ENCODE measurements at places on chromosomes 6 and 20.
A peak's percentile ranks its signal among the peaks of the same experiment; 100 is the strongest.

GRCh38 chr6:144823131-144823530 lies 538.0 kb downstream of the UTRN start:
- DNase-seq: no peak

GRCh38 chr6:106275692-106276091 lies 49.9 kb downstream of the ATG5 start:
- peak; percentile 66 for DNase-seq

DNA sequence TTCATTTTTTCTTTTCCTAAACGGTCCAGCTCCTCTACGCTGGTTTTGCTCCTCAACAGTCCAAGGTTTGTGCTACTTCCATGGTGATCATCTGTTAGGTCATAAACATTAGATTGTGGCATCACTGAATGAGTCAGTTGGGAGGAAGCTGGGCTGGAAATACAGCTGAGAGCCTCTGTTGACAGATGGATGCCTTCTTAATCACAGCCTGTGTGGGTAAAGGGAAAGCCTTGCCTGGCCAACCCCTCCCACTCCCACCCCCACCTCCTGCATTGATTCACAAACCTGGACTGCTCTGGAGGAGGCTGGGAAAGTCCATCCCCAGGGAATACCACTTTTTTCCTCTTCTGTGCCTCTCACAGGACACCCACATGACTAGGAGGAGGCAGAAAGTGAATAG lies 180.6 kb upstream of the CCN2 start:
- peak; percentile 98 for DNase-seq

GRCh38 chr20:23161968-23162696 lies 76.0 kb upstream of the CD93 start:
- DNase-seq: peak; percentile 69

DNA sequence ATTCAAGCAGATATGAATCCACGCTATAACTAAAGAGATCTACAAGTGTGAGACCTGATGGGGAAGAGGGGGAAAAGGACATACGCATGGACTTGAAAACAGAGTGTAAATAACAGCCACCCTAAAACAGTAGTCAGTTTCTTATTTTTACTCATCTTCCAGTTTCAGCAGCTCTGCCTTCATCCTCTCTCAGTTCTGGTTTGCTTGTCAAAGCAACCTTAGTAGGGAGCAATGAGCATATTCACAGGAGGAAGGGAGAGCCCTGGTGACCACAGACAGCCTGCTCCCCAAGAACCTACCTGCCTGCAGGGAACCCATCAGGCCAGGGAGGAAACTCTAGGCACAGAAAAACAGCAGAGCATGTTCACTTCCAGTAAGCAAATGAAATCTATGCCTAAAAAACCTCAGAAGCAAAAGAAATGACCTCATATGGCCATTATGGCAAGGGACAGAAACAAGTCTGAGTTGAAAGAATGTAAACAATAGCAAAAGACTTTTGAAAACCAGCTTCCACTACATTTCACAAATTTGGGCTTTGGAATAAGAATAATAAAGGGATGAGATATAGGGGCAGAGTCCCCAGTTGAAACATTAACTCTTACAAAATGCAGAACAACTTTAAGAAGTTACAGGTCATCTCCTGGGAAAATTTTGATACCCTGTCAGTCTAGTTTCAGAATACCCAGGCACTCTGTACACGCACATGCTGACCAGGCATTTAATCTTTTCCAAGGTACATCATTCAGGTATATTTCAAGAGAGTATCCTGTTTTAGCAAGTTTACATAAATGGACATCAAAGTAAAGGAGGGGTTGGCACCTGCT lies 120.8 kb upstream of the BCLAF1 start:
- peak; percentile 9 for DNase-seq

DNA sequence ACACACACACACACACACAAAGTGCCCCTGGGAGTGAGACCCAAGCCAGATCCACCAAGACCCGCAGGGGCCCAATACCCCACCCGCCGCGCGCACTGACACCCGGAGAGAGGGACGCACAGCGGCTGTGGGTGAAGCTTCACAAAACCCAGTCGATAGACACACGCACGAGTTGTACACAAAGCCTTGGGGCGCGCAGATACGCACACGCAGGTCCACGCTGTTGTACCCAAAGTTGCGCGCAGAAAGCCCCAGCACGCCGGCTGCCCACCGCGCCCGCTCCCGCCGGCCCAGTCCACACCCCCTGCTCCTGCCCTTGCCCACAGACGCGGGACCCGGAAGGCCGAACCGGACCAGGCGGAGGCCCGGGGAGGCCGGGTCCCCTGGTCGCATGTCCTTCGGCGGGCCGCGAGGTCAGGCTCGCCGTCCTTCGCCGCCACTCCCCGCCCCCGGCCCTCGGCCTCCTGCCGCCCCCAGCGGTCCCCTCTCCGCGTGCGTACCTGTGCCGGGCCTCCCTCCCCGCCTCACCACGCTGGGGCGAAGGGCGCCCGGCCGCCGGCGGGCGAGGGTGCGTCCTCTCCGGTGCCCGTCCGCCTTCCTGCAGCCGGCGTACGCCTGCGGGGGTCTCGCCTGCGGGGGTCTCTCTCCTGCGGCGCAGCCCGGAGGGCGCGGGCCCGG lies at the start of gene TMEM74B:
Gene TMEM74B, minus strand, starts transcription at position 344 of the 678 bp plus-strand sequence. CDS start 1,180 bp downstream, outside the sequence.
- DNase-seq: no peak
